ENCODE measurements at places on chromosomes 5 and 9.

DNA sequence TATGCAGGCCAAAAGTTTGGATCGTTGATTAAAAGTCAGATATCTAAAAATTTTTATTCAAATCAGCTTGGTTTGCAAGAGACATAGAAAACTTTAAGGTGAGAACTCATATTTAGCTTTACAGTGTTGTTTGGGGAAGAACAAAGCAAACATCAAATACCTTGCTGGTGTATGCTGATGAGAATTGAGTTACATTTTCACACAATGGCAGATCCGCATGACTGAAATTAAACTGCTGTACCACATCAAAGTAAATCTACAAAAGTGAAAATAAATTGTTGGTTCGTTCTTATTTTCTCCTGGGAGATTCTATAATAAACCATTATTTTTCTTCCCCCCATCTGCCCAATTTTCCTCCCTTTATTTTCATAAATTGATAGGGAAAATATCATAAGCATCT is 198.2 kb upstream of the PCSK5 start:
- no peak for DNase-seq

GRCh38 chr9:114769624-114770023 is 36.2 kb downstream of the TNFSF15 start:
- no peak for DNase-seq

DNA sequence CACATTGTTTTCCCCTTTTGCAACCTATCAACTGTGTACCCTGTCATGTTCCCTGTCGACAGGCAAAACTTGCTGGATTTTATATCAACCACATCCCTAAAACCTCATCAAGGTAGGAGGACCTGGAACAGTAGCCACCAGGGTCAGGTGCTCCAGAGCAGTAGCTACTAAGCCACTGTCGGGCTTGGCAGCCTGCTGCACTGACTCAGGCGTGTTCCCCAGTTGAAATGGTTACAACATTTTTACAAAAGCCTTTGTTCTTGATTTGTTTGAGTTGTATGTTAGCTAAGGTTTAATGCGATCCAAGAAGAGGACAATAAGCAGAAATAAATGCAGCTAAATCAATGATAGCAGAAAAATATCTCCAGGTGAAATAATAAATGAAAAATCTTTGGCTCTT is 407.4 kb upstream of the TLE4 start:
- DNase-seq, result no peak

GRCh38 chr5:69494452-69494851 is 1.9 kb downstream of the OCLN start:
- no peak for DNase-seq

- no peak for DNase-seq
Measured at GRCh38 chr5:136014049-136015002, 14.5 kb upstream of the TGFBI start.

GRCh38 chr5:171614971-171615653 is 170.5 kb upstream of the SMIM23 start:
- DNase-seq, result no peak

GRCh38 chr9:88754452-88754851 is 219.5 kb downstream of the NXNL2 start:
- no peak for DNase-seq

GRCh38 chr5:136808756-136809155 is 443.4 kb upstream of the TRPC7 start:
- DNase-seq, result no peak
